ENCODE measurements at places on chromosomes 3 and 15. TPM values are rescaled to one million over a fixed set of nuclear protein-coding genes. Genes with fewer than 3 reads are reported as not detected.

- DNase-seq: peak; percentile 49
Measured at GRCh38 chr3:44476181-44476611, 1.3 kb downstream of the ZNF445 start.

- peak; percentile 33 for DNase-seq
Measured at GRCh38 chr3:57098418-57099310, 38.2 kb downstream of the SPATA12 start.

GRCh38 chr3:115912372-115912771 lies 289.1 kb downstream of the GAP43 start:
- DNase-seq: no peak

DNA sequence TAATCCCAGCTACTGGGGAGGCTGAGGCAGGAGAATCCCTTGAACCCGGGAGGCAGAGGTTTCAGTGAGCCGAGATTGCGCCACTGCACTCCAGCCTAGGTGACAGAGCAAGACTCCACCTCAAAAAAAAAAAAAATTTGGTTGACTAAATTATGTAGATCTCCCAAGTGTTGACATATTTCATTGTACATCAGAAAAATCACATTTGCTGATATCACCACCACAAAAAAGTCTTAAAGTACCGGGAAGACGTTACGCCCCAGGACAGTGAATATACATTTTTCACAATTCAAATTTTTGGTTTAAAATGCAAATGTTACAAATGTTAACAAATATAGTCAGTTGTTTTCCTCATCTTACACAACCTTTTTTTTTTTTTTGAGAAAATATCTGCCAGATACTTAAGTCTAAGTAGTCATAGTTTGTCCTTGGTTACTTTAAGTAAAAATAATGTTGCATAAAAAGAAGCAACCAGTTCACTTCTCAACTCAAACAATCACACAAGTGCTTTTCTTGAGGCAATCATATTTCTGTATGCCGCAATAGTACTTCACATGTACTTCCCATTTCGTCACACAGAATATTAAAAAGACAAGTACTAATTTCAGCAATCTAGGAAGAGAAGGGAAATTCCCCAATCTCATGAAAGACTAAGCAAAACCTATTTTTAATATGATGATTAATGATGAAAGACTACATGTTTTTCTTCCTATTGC lies 41.0 kb upstream of the TCF12 start:
- no peak for DNase-seq

DNA sequence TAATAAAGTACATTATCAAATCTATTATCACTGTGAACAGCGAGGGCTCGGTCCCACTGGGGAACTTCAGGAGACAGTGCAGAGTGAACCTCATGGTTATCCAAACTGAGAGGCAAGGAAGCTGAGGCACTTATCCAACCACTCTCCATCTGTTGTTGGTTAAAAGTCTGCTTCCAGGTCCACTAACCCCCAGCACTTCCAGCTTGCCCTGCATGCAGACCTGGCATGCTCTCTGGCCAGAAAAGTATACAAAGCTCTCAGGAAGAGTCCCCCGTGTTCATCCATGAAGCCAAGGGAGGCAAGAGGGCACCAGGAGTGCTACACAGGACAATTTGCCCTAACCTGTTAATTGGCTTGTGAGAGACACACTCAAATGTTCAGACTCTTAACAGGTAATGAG lies 36.0 kb downstream of the FBN1 start:
- no peak for DNase-seq

- peak; percentile 15 for DNase-seq
Measured at GRCh38 chr15:57506422-57506821, 85.3 kb upstream of the MYZAP start.

DNA sequence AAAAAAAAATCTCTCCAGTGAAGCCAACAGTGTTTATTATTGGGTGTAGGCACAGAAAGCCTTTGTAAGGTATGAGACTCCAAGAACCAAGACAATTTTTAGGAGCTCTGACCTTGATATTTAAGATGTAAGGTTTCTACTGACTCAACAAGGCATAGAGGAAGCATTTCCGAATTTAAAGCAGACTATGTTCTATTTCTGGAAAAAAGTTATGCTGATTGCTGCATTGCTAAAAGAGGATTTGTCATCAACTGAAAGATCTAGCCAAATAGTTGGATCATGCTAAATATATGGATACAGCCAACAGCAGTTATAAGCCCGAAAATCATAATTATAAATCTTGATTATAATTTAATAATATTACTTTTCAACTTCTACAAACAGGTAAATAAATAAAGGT lies 53.3 kb upstream of the MELTF start:
- DNase-seq: no peak

GRCh38 chr15:28098766-28099554 lies at the start of gene OCA2:
OCA2 (minus strand) TSS chr15:28099315; CDS start chr15:28081874, 17,441 bp downstream.
- DNase-seq: peak; percentile 27

DNA sequence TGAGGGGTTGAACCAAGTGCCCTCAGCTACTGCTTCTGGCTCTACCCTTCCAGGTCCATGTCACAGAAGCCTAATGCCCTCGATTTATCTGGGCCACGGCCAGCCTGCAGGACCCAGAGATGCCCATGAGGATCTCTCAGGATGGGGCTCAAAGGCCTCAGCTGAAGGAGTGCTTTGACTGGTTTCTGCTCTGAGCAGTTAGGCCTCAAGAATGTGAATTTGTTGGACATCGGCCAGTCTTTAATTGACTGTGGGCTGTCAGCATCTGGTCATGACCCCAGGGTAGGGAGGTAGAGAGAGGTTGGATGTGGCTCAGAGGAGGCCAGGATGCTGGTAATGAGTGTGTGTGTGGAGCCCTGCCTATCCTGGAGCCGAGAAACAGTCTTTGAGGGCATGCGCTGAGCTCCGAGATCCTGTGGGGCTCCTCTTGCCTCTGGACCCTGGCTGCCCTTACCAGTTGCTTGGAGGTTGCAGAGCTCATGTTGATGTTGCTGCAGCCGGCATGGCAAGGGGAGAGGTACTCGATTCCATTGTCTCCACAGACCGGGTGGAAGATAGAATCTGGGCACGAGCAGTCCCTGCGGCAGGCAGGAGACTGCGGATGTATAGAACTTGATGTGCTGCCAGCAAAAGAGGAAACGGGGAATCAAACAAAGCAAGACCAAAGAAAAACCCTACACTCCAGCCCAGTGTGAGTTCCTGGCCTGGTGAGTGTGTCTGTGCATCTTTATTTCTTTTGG lies 49.1 kb upstream of the RAB6B start:
- peak; percentile 89 for DNase-seq

GRCh38 chr15:92095693-92096092 lies 242.2 kb downstream of the SLCO3A1 start:
- DNase-seq: no peak

- DNase-seq: no peak
Measured at GRCh38 chr3:133872781-133873180, 22.9 kb downstream of the RAB6B start.

DNA sequence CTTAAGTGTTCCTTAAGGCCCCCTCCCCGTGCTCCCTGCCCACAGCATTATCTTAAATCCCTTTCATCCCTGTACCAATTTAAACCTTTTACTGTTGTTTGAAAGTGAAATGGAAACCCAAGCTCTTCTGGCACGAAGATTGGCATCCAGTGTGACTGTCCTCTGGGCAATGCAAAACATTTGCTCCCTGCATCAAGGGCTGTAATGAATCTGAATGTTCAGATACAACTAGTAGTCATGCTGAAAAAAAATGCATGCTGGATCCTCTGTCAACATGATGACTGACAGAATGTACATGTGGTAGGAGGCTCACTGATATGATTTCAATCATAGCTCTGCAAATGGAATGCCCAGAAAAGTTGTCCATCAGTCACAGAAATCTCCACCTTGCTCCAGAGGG lies 8.1 kb upstream of the CDIN1 start:
- no peak for DNase-seq

GRCh38 chr3:107461721-107462120 lies 61.0 kb upstream of the BBX start:
- no peak for DNase-seq

DNA sequence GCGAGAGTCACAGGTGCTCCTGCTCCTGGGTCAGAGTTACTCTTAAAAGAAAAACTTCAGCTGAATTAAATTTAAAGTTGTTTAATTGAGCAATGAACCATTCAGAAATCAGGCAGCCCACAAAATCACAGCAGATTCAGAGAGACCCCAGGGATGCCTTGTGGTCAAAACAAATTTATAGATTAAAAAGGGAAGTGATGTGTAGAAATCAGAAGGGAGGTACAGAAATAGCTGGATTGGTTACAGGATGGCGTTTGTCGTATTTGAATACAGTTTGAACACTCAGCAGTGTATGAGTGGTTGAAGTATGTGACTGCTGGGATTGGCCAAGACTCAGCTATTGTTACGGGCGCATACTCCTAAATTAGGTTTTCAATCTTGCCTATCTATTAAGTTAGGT lies 58.6 kb downstream of the UACA start:
- DNase-seq: no peak

DNA sequence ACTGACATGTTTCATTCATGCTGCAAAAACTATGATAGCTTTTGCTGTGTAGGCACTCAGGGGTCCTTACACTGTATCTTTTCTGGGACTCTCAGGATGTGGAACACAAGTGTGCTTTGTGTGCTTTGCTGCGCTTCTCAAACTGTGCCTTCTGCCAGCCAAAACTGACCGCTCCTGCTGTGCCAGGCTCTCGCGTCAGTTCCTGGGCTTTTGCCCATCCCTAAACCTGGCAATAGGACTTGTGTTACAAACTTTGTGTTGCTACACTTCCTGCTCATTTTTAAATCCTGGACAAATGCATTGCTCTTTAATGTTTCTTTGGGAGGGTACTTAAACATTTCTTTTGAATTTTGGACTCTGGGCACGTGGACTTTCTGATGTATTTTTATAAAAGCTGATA lies 60.3 kb downstream of the DIPK2A start:
- DNase-seq: no peak

DNA sequence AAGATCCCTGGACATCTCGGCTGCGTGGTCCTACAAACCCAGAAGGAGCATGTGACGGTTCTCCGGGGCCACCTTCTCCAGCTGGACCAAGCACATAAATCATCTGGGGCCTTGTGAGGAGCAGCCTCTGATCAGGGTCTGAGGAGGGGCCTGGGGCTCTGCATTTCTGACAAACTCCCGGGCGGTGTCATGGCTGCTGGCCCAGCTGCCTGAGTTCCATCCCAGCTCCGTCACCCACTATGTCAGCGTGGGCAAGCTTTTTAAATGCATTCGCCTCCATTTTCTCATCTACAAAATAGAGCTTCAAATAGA lies 126.3 kb upstream of the MEF2A start:
- no peak for DNase-seq

- no peak for DNase-seq
Measured at GRCh38 chr15:80176443-80176842, 23.6 kb downstream of the FAH start.

DNA sequence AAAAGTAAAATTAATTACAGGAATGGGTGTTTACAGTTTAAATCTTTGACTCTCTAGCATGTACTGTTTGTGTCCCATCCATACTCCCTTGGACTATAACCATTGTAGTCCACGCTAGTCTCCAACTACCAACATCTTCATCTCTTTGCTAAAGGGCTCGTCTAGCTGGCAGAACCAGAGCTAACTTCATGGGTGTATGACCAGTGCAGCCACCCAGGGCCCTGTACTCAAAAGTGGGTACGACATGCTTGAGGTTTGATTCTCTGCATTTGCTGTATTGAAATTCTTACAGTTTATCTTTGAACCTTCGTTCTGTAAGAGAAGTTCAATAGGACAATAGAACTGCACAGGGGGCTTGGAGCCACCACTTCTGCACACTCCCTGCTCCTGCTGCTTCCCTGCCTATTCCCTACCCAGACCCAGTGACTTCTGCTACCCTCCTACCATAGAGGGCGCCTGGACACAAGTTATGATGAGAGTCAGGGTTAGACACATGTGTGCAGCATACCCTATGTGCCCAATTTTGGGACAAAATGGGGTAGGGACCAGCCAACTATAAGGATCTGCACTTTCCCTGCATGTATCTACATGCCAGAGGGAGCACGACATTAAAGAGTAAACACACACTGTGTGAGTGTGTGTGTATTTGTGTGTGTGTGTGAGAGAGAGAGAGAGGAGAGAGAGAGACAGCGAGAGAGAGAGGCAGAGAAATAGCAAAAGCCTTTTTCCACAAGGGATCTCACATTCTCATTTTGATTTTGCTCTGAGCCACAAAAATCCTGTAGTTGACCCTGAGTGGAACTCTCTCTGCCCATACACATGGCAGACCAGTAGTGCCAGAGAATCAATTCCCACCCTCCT lies 59.0 kb upstream of the NECTIN3 start:
- DNase-seq: peak; percentile 5

DNA sequence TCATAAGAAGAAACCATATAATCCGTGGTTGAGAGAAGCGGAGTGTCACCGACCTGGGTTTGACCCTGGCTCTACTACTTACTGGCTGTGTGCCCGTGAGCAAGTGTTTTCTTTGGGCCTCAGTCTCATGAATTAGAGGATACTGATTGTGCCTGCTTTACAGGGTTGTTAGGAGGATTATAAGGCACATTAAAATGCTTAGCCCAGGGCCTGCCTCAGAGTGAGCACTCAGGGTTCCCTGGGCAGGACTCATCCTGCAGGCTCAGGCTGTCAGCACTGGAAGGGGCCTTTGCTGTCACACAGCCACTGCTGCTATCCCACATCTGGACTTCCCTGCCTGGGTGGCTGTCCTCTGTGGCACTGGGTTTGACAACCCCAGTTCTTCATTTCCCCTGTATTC lies 4.7 kb downstream of the PLA2G4F start:
- peak; percentile 39 for DNase-seq

- no peak for DNase-seq
Measured at GRCh38 chr15:65164139-65164538, 21.0 kb downstream of the CLPX start.

- no peak for DNase-seq
Measured at GRCh38 chr15:84979651-84980050, 2.0 kb upstream of the PDE8A start.

The ZNF860 gene
- total RNA-seq: 3.4 TPM

The FAM240A gene
- total RNA-seq: not detected

The SUSD5 gene
- 1.7 TPM for total RNA-seq

The TLR9 gene
- total RNA-seq: under 0.01 TPM

The PPM1L gene
- 1.0 TPM for total RNA-seq

The SLC51B gene
- not detected for total RNA-seq

The APOD gene
- 27.1 TPM for total RNA-seq

The LMLN gene
- total RNA-seq: 2.0 TPM

The FAM81A gene
- not detected for total RNA-seq

The FOXB1 gene
- not detected for total RNA-seq

The ZDHHC19 gene
- not detected for total RNA-seq

The SYNPR gene
- total RNA-seq: not detected

The ITGA11 gene
- 12.9 TPM for total RNA-seq

The TUSC7 gene
- total RNA-seq: not detected

The NPRL2 gene
- total RNA-seq: 16.8 TPM

The CLDN1 gene
- 0.79 TPM for total RNA-seq

Measured in dermis blood vessel endothelial cell (primary cell).